ENCODE measurements at places on chromosomes 1 and 21. TPM values are rescaled to one million over a fixed set of nuclear protein-coding genes. Genes with fewer than 3 reads are reported as not detected.

The CLCA1 gene
- not detected for total RNA-seq

GRCh38 chr1:229579059-229579673 is 20.7 kb upstream of the ABCB10 start:
- DNase-seq, result peak; percentile 16

- DNase-seq, result peak; percentile 23
Measured at GRCh38 chr1:192789871-192790270, 19.0 kb upstream of the RGS2 start.

DNA sequence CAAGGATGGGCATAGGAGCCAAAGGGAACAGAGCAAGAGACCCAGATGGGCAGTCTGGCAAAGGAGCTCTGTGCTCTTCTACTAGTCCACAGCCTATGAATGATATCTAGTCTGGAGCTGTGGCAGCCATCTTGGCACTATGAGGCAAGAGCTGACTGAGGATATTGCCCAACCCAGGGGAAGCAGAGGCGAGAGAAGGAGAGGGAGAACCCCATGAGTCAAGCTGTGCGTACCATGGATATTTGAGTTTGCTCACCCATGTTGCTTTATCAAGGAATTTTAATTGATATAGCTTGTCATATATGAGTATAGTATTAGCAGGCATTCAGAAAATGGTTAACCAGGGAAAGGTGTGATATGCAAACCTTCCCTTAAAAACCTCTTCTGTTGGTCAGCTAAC is 420.9 kb downstream of the PRDM2 start:
- DNase-seq, result peak; percentile 69

GRCh38 chr1:84896279-84896678 is 3.3 kb upstream of the LPAR3 start:
- no peak for DNase-seq

- no peak for DNase-seq
Measured at GRCh38 chr1:205377355-205377754, 20.6 kb upstream of the KLHDC8A start.
